SW 1271 (cell line): ENCODE measurements at places on chromosomes 7 and 10.

GRCh38 chr10:17368708-17369272 is 85.6 kb downstream of the ST8SIA6 start:
- no peak for DNase-seq

DNA sequence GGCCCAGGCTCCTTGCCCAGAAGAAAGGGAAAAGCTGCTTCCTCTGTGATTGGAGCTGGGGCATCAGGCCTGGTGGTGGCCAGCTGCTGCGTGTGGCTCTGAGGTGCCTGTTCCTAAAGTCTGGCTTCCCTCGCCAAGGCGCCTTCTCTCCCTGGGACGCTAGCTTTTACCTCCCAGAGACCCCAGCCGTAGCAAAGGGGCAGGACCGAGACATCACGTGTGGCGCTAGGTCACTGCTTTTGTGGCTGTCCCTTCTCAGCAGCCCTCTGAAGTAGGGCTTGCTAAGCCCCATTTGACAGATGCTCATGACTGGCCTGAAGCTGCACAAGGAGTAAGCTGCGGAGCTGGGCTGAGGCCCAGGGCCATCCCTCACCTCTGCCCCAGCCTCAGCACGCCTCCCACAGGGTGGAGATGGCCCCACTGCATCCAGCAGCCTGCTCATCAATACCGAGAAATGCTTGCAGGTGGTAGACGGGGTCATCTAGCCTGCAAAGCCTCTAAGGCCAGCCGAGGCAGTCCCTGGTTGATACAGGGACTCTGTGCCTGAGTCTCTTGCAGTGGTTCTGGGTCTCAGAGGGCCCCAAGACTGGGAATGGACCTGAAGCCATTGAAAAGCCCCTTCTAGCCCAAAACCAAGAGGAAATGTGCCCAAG is 171.2 kb downstream of the LCOR start:
- DNase-seq = no peak

DNA sequence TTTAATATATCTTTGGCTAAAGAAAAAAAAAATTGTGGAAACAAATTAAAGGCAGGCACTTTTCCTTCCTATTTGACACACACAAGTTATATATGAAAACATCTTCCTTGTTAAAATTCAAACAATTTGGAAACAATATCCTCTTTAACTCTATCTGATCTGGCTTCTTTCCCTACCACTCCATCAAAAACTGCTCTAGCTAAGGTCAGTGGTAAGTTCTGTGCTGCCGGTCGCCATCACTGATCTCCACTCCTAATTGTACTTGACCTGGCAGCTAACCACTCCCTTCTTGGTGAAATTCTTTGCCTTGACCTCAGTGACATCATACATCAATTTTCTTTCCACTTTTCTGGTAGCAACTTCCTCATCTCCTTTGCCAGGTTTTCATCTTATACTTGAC is 47.9 kb upstream of the MRLN start:
- no peak for DNase-seq

DNA sequence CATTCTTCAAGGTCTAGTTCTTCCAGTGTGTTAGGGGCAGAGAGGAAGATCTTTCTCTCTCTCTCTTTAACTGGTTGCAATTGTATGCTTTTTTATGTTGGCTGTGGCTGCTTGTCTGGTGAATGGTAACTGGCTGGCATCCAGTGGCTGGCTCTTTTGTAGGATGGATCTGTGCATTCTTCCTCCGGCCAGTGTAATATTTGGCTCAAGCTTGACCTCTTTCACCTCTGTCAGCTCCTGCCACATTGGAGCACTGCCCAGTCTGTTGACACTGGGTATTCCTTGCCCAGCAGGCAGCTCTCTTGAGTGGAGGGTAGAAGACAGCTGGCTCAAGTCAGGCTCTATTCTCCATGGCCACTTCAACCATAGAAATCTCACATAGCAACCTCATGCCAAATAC is 528.3 kb downstream of the PHTF2 start:
- DNase-seq = no peak

- no peak for DNase-seq
These were observed 30.8 kb downstream of the VAX1 start for GRCh38 chr10:117107238-117107637.

GRCh38 chr10:112519133-112519761 is 72.2 kb downstream of the VTI1A start:
- DNase-seq = no peak

DNA sequence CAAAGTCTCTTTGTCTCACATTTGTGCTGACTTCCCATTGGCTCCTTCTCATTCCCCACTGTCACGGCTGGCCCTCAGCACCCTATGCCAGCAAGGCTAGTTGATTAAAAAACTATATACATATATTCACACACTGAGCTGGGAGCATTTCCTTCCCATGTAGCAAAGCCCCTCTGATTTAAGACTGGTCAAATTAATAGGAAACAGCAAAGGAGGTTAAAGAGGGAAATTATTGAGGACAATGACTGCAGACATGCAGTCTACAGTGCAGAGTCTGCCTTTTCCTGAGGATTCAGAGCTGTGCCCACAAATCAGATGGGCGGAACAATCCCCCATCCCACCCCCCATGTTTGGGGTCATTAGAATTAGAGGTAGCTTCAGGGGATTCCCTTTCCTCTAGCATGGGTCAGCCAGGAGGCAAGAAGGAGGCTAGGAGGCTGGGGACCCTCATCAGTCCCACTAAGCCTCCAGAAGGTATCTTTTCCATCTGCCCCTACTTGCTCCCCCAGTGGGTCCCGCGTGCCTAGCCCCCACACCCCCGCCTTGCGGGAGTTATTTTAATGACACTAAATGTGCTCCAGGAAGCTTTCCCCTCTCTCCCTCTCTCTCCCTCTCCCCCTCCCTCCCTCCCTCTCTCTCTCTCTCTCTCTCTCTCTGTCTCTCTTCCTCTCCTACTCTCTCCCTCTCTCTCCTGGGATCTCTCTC is 9.8 kb upstream of the DLX6 start:
- no peak for DNase-seq

DNA sequence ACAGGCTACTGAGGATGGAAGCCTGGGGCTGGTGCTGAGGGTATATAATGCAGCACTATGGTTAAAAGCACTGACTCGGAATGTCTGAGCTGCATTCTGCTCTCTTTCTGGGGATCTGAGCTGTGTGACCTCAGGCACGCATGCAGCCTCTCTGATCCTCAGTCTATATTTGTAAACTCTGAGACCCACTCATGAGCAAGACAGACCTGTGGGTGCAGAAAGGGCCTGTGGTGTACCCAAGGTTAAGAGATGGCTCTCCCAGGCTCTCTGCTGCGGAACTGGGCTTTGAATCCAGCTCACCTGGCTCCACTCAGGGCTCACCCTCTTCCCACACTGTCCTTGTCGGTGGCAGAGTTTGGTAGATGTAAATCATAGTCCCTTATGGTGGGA is 89.9 kb downstream of the CHST15 start:
- no peak for DNase-seq

GRCh38 chr10:61503051-61503450 is 49.9 kb upstream of the TMEM26 start:
- no peak for DNase-seq

DNA sequence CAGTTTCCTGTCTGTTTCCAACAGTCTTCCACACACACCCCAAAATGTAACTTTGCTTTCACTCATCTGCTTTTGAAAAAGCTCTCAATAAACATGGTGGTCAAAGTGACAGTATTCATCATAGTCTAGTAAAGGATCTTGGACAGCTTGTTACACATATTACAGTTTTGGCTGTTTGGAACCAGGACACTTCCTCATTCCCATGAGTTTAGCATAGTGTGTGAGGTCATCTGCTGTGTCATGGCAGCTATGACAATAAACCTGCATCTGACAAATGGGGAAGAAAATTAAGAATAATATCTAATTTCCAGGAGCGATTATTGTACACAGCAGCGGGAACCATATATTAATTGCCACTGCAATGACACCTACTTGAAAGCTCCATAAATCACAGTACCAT is 184.3 kb upstream of the SLC26A5 start:
- no peak for DNase-seq

- DNase-seq = no peak
These were observed 21.0 kb downstream of the ASB13 start for GRCh38 chr10:5645375-5645774.

DNA sequence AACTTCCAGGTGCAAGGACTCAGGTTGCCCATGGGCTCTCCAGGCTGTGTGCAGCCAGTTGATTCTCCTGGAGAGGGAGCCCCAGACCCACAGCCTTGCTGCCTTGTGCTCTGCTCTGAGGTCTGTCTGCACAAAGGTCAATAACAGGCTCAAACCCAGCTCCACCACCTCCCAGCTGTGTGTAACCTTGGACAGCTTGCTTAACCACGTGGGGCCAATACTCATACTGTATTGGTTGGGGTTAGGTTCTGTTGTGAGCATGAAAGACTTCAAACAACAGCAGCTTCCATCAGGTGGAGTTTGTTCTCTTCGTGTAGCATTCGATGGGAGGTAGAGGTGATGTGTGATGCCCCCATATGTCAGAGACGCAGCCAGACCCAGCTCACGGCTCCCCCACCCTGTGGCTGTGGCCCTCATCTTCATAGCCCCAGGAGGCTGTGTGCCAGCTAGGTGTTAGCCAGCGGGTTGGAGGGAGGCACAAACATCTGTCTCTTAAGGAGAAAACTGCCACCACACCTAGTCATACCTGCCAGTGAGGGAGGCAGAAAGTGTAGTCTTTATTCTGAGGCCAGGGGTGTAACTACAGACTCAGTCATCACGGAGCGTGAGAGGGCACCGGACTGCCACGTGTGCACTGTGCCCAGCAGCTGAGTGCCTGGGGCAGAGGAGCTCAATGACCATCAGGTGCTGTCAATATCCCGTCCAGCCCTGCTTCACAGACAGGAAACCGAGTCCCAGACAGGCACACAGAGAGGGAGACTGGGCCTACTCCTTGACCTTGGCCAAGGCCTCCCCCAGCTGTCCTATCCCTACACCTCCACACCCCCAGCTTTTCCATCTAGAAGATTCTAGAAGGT is 8.1 kb upstream of the POLD2 start:
- no peak for DNase-seq

DNA sequence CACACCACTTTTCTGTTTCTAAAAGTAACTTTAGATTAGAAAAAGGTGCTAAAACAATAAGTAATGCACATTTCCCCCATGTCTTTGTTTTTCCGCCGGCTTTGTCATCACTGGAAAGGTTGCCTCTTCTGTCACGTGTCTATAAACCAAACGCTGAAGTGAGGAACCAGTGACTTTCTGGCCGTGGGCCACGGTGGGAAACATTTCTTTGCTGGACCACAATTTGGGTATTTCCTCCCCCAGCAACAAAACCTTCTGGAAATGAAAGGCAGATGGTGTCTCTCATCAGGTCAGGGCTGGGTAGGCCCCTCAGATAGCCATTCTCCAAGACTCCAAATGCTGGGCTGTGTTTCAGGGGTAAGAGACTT is 174.5 kb downstream of the SH3PXD2A start:
- DNase-seq = no peak

DNA sequence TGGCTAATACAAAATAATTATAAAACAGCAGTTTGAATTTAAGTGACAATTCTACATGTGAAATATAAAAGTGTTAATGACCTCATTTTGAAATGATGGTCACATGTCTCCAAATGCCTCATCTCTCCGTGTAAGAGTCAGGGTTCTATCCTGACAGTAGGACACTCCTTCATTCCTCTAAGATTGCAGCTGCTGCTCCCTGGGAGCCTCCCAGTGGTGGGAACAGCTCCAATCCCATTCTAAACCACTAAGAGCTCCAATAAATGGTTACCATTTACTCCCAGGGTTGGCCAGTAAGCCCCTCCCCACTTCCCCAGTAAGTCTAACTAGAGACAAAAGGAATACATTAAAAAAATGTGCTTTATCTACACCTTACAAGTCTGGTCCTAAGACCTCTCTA is 344.6 kb upstream of the AOAH start:
- DNase-seq = no peak

GRCh38 chr7:36653663-36654355 is 70.5 kb downstream of the AOAH start:
- no peak for DNase-seq

- no peak for DNase-seq
These were observed 133.4 kb downstream of the PRKCQ start for GRCh38 chr10:6446711-6447110.

DNA sequence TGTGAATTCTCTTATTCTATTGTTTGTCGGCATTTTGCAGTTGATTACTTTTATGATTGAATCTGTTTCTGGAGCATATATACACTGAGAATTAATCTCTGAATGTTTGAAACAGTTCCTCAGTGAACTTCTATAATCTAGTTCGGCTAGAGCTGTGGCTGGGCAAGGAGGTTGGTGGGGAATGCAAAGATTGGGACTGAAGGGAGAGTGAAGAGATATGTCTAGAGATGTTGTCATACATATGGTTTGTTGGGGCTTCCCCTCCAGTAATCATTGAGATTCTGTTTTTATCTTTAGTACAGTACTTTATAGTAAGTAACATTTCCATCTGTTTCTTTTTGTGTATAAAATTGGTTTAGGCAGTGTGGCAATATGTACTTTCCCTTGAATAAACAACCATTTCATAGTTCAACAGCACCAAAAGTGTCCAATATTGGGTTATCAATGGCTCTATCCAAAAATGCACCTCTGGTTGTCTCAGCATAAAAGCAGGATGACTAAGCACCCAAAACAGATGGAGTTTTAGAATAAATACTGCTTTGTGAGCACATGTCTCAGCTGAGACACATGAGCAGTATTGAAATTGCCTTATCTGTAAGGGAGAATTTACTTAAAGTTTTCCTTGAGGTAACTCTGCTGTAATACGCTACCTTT is 36.7 kb downstream of the WAC start:
- DNase-seq = no peak

DNA sequence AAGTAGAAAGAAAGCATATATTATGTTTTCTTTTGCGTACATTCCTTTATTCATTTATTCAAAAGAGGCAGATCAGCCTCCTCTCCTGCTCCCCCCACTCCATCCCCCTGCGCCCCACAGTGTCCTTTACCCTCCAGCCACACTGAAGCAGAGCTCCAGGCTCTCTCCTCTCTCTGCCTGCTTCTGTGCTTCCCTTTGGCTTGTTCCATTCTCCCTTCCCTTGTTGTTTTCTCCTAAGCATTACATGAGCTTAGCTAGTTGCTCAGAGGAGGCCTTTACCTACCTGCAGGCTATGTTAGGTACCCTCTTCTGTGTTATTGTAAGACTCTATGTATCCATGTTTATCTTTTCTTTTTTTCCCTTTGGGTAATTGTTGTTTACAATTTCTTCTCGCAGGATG is 27.4 kb downstream of the CNNM2 start:
- DNase-seq = no peak

DNA sequence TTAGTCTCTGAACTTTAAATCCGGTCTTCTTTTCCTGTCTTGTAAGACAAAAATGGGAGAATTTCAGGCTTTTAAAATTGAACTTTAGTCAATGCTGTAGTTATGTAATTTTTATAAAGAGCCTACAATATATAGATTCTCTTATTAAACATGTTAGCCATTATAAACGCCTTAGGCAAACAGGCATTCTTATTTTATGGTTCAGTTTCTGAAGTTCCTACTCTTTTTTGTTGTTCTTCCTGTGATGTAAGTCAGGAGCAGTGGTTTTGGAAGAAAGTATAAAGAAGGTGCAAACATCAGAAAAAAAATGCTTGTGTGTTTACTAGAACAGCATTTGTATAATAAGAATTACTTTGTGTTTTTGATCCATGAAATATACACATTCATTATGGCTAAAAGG is 41.6 kb downstream of the BICC1 start:
- DNase-seq = no peak
